ENCODE measurements at places on chromosomes 7 and 10.

- DNase-seq: no peak
These were observed 25.2 kb downstream of the HTRA1 start for GRCh38 chr10:122486406-122487080.

GRCh38 chr10:71685554-71686232 is 33.9 kb downstream of the C10orf105 start:
- DNase-seq: no peak

DNA sequence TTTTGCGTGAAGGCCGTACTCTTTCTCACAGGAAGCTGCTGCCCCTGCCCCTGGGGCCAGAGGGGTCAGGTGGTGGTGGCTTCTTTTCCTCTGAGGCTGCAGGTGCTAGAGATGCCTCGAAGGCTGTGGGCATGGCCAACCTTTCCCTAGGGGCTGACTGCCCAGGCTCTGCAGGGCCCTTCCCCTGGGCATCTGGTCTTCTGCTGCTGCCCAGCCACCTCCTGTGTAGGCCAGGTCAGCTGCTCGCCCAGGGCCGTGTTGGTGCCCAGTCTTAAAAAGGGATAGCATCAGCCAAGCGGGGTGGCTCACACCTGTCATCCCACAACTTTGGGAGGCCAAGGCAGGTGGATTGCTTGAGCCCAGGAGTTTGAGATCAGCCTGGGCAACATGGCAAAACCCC is 114.3 kb downstream of the FAM53B start:
- DNase-seq: no peak

DNA sequence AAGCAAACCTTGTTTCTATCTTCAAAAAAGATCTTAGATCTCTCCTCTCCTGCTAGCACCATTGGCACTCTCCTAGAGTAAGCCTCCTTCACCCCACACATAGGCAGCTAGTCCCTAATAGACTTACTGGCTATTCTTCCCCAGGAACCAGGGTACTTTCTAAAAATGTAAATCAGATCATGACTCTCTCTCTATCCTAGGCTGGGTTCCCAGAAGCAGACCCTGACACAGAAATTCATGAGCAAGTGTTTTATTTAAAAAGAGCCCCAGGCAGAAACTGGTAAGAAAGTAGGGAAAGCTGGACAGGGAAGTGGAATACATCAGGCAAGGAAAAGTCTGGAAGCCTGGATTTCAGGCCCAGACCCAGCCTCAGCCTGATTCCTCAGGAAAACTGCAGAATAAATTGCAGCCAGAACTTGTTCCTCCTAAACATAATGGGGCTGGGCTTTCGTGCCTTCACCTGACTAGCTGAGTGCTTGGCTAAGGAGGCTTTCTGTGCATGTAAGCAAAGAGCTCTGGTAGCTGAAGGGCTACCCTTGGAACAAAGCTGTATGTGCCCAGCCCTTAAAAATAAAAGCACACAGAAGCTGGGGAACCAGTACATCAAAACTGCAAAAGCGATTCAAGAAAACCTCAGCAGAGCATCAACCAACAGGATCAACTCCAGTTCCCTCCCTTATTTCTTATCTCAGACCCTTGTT is 18.8 kb upstream of the SORBS1 start:
- no peak for DNase-seq

Data from stimulated activated CD8-positive, alpha-beta memory T cell treated with anti-CD3 and anti-CD28 coated beads, Interleukin-15, amount 100 ng/mL, for 24 hours (primary cell).